ENCODE measurements at places on chromosomes 13 and 19.

GRCh38 chr13:23949200-23949599 is 51.9 kb upstream of the C1QTNF9B start:
- DNase-seq, result no peak

DNA sequence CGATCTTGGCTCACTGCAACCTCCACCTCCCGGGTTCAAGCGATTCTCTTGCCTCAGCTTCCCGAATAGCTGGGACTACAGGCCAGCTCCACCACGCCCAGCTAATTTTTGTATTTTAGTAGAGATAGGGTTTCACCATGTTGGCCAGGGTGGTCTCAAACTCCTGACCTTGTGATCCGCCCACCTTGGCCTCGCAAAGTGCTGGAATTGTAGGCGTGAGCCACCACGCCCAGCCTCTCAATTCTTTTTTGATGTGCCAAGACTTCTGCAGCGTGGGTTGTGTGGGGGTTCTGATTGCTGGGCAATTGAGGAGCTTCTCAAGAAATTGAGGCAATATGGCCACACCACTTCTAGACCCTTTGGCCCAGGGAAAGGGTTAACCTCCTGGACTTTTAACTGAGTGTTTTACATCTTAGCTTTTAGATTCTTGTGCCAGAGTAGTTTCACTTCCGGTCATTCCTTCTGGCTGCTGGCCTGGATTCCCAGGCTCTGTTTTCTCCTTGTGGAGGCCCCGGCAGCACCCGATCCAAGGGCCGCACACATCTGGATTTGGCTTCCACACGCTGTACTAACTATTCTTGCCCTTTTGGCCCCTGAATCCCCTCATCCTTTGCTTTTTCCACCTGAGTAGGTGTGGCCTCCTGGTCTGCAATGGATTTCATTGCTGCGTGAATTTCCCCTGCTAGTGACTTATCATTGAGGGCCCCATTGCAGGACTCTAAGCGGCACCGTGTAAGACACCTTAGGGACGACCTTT is 14.7 kb downstream of the SMARCA4 start:
- no peak for DNase-seq

DNA sequence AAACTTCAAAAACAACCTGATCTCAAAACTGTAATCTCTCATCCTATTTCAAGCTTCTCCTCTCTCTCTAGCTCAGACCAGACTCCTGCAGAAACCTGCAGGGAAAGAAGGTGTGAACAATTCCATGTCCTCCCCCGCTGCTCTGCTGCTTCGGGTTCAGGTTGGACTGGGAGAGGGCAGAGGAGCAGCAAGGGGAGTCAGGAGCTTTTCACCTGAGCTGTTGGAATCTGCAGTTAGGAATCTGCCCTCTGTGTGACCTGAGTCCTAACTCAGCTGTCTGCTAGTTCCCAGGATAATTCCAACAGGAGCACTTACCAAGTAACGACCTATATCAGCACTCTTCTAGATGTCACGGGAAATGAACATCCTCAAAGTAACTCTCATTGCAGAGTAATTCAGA is 118.3 kb downstream of the DNAJC15 start:
- DNase-seq, result no peak

DNA sequence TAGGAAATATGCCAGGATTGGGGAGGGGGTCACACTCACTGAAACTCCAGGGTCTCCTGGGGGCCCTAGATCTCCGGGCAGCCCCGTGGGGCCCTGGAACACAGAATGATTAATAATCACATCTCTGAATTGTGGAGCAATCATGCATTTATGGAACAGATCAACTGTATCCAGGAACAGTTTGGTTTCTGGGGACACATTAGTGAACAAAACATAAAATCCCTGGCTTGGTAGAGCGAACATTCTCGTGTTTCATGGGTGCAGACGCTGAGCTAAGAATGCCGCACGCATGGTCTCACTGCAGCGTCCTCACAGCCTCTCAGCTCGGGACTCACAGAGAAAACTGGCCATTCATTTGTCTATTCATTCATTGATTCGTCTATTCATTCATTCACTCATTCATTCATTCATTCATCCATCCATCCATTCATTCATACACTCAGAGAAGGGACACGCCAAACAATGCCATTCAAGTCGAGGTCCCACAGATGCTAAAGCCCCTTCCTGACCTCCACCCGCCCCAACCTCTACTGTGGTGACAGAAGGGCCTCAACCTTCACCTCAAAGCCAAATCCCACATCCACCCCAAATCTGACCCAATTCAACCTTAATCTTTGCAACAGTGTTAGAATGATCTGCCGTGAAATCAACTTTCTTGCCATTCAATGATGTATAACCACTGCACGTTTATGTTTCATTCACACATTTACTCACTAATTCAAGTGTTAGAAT is 35.0 kb upstream of the OLFM2 start:
- no peak for DNase-seq

- no peak for DNase-seq
Measured at GRCh38 chr19:44602081-44602480, 11.3 kb upstream of the IGSF23 start.

GRCh38 chr13:55439450-55439849 is 1701.3 kb upstream of the PRR20A start:
- DNase-seq, result no peak

DNA sequence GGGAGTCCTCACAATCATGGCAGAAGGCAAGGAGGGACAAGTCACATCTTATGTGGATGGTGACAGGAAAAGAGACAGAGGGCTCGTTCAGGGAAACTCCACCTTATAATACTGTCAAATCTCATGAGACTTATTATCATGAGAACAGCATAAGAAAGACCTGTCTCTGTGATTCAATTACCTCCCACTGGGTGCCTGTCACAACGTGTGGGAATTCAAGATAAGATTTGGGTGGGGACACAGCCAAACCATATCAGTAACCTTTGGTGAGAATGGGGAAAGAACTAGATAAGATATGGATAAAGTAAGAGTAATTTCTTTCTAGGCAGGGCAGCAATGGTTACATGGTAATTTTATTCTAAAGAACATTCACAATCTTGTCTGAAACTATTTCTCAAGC is 344.9 kb upstream of the KLF12 start:
- no peak for DNase-seq

- DNase-seq, result no peak
Measured at GRCh38 chr13:73366241-73366640, 307.4 kb downstream of the KLF5 start.

DNA sequence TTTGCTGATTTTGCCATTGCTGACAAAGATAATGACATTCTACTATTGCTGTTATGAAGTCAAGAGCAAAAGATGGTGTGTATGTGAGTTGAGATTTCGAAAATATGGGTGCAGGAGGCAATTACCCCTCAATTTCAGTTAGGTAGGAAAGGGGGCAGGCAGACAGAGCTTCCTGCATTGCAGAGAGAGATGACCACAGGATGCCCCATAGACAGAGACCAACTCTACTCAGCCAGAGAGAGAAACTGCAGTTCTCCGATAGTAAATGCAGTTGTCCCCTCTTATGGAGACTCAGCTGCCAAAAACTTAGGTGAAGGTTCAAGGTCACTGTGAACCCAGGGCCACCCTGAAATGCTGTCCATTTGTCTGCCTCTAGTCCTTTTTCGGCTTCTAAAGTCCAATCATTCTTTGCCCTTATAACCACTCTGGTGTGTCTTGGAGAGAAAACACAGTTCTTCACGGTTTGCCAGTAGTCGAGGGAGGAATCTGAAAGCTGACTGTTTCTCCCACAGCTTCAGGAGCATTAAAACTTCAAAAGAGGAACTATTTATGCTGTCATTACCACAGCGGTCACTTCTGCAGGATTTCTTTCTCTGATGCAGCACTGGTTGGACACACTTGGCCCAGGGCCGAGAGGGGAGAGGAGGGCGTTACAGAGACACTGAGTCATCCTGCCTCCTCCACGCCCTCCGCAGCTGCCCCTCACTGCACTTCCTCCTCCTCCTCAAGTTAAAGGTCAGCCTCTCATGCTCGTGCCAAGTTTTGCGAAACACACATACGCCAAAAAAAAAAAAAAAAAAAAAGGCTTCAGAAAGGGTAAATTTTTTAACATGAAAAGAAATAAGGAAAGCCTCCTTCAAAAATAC is 264.3 kb downstream of the FOXO1 start:
- DNase-seq, result no peak

GRCh38 chr13:112466132-112467058 is 90.2 kb downstream of the SPACA7 start:
- DNase-seq, result no peak

GRCh38 chr19:48290401-48290770 is 20.5 kb downstream of the ZNF114 start:
- DNase-seq, result no peak

Data from GM12891 (cell line).